Activated CD4-positive, alpha-beta T cell treated with anti-CD3 and anti-CD28 coated beads, Interleukin-2, amount 10 ng/mL, durations not matched to agents 24 days and 14 days (primary cell): ENCODE measurements at places on chromosomes 4 and X.

- peak; percentile 43 for DNase-seq
Measured at GRCh38 chrX:84188320-84188834, 378 bp upstream of the RPS6KA6 start.

DNA sequence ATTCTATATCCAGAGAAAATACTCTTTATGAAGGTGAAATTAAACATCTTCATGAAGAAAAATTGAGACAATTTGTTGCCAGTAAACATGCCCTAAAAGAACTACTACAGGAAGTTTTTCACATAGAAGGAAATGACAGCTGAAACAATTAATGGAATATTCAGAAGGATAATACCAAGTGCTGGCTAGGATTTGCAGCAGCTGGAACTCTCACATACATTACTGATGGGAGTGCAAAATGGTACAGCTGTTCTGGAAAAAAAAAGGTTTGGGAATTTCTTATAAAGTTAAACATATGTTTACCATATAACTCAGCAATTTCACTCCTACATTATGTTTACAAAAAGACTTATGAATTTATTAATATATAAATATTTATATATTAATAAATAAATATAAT is 193.2 kb upstream of the FAT4 start:
- no peak for DNase-seq

- no peak for DNase-seq
Measured at GRCh38 chr4:145276050-145276449, 95.7 kb upstream of the OTUD4 start.

GRCh38 chr4:184513802-184514120 is 39.4 kb upstream of the IRF2 start:
- no peak for DNase-seq

GRCh38 chrX:71913156-71913950 is 2.7 kb downstream of the NHSL2 start:
- no peak for DNase-seq

DNA sequence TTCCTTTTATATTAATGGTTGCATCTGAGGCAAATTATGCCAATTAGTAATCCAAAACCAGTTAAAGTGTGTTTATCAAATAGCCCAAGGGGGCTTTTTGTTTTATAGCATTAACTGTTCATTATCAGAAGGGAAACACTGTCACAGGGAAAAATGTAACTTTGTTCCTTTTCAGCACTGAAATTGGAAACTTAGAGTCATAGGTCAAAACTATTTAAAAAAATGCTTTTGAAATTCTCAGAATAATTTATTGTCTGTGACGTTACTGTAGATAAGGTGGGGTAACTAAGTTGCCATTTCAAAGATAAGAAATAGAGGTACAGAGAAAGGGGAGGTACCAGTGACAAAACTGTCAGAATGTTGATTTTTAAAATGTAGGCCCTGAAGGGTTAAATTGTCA is 129.3 kb downstream of the AKAP4 start:
- DNase-seq: no peak
